T-helper 9 cell (primary cell): ENCODE measurements at places on chromosomes 12 and 14.
A peak's percentile ranks its signal among the peaks of the same experiment; 100 is the strongest.

- DNase-seq: no peak
Observed at GRCh38 chr14:103070263-103070885, 13.0 kb upstream of the CDC42BPB start.

- DNase-seq: peak; percentile 1
Observed at GRCh38 chr12:100826323-100826722, 31.7 kb downstream of the ANO4 start.

GRCh38 chr12:98697209-98697608, 52.1 kb downstream of the APAF1 start:
- DNase-seq: no peak

- no peak for DNase-seq
Observed at GRCh38 chr12:5226581-5226980, 182.9 kb downstream of the KCNA5 start.

DNA sequence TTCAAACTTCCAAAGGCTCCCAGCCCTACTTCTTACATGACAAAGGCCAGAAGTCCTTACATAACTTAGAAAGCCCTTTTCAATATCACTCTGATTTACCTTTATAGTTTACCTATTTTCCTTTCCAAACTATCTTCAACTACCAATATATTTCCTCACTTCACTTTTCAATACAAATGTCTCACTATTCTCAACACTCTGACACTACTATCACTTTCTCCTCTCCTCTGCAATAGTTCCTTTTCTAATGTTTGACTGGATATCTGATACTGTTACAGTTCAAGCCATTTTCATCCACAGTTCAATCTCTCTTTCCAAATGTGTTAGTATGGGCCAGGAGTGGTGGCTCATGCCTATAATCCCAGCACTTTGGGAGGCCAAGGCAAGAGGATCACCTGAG, 3.3 kb downstream of the SARNP start:
- DNase-seq: no peak

- no peak for DNase-seq
Observed at GRCh38 chr12:56840922-56841321, 77.8 kb downstream of the HSD17B6 start.

- DNase-seq: no peak
Observed at GRCh38 chr14:101707068-101707842, 54.3 kb upstream of the PPP2R5C start.

DNA sequence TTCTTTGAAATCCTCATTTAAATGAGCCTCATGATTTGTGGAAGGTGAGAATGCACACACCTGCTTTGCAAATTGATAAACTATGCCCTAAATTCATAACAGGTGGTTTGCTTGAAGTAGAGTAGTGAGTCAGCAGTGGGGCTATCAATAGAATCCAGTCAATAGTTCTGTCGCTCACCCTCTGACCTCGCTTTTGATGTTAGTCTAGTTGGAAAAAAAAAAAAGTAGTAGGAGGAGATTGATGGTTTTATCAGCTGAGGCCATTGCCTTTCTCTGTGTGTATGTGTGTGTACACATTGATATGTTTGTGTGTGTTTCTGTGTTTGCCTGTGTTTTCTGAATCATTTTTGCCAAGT, 267.3 kb downstream of the SNAPC1 start:
- DNase-seq: no peak

- no peak for DNase-seq
Observed at GRCh38 chr12:52004042-52004648, 2.6 kb upstream of the TAMALIN start.

DNA sequence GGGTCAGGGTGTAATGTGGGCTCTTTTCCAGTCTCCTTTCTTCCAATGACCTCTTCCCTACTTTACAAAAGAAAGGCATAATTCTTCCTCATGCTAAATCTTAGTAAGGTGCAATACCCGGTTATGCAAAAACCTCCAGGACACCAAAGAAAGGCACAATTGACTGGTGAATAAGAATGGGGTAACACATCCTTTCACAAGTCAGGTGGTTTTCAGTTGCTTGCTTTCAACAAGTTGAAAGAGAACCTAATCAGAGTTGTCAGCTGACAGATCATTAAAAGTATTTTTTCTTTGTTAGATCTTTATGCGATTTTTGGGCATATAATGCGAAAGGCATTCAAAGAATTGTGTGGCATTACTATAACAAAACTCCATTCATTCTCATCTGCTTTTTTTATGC, 1.3 kb upstream of the AEBP2 start:
- DNase-seq: no peak

DNA sequence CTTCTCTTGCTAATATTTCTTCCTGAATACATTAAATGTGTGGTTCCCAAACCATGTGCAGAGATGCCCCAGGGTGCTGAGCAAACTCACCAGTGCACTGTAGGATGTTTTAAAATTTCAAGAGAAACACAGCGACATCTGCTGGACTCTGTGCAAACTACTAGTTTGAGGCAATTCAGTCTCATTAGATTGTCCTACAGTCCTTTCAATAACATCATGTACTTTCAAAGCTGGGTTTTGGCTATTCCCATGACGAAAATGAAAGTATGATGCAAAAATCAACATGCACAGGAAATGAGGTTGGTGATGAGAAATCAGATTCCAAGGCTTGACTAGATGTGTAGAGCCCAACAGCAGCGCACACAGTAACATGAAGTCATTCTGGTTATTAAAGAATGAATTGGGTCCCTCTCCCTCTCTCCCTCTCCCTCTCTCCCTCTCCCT, 66.3 kb downstream of the CLIP1 start:
- peak; percentile 39 for DNase-seq

DNA sequence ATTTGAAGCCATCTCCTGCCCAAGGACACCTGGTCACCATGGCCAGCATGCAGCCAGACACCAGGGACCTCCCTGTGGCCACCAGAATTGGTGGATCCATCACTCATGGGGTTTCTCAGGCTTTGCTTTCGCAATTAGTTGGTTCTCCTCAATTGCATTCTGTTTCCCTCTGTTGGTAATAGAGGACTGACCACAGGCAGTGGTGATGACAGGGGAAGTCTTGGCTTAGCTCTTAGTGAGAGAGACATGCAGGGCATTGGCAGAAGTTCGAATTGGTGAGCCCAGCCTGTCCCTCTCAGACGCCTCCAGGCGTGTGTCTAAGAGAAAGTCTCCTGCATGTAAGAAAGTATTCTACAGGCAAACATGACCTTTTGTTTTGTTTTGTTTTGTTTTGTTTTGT, 21.3 kb downstream of the HCAR2 start:
- DNase-seq: no peak

GRCh38 chr12:2826721-2827515, 7.9 kb downstream of the NRIP2 start:
- DNase-seq: no peak

GRCh38 chr12:96327889-96328288, 72.3 kb downstream of the CDK17 start:
- no peak for DNase-seq

GRCh38 chr14:104333646-104334423, 195.4 kb downstream of the KIF26A start:
- no peak for DNase-seq

GRCh38 chr14:45246151-45246550, 6.9 kb downstream of the MIS18BP1 start:
- DNase-seq: no peak

DNA sequence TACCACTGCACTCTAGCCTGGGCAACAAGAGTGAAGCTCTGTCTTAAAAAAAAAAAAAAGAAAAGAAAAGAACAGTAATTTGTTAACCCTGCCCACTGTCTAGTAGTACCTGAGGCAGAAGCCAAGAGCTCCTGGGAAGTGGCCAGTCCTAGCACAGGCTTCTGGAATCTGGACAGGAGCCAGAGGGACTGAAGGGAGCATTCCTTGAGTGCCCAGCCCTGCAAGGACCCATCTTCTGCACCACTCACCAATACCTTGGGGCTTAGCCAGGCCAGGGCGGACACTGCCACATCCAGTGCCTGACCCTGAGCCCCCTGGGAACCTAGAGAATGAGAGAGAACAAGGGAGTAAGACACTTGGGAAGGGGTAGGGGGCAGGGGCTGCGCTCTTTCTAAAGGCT, 33.7 kb downstream of the PARP2 start:
- DNase-seq: no peak

DNA sequence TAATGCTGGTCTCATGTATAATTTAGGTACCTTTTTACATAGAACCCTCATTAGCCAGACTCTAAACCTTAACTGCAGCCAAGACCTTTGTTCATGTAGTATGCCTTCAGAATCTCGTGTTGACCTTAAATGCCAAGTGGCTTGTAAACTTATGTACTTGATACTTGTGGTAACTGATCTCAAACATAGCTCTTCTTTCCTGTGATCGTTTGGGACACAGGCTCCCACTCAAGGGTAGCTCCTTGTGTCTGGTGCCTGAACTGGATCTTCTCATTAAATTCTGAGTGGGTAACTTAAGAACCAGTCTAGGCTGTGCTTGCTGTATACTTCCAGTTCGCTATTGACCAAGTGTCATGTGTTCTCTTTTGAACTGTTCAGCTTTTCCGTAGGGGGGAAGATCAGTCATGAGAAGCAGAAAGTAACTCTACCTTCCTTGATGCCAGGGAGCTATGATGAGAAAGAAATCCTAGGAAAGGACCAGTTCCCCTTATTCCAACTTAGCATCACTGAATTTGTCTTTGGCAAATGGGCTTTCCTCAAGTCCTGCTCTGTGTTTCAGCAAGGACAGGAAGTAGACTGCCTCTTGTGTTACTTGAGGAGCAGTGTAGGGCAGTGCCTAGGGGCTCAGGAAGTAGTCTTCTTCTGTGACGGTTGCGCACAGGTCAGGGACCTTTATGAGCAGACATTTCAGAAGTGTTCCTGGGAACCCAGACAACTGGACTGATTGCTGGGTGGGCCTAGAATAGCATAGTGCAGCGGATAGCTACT, 2.5 kb downstream of the LGALS3 start:
- DNase-seq: no peak

GRCh38 chr12:52199294-52199919, 7.6 kb upstream of the KRT80 start:
- no peak for DNase-seq

- DNase-seq: no peak
Observed at GRCh38 chr12:168763-169525, 45.0 kb downstream of the SLC6A12 start.
